ENCODE measurements at places on chromosomes 6 and 20.

DNA sequence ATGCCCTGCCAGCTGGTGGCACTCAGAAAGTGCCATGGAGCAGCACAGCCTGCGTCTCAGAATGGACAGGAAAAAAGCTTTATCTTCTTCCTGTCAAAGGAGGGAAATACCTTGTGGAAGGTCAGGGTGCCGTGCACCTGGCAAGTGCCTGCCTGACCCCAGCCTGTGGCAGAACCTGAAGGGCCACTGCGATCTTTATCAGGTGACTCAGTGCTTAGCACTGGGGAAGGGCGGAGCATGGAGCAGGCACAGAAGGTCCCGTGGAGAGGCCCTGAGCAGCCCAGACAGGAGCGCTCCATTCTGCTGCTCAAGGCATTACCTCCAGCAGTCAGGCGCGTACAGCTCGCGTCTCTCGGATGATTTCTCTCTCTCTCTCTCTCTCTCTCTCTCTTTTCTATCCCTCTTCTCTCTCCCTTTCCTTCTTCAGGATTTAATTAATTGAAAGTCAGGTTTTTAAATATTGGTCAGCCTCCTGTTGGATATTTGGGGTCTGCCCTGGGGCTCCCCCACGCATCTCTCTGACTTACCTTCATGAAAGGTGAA lies 31.7 kb downstream of the FOXC1 start:
- no peak for DNase-seq

DNA sequence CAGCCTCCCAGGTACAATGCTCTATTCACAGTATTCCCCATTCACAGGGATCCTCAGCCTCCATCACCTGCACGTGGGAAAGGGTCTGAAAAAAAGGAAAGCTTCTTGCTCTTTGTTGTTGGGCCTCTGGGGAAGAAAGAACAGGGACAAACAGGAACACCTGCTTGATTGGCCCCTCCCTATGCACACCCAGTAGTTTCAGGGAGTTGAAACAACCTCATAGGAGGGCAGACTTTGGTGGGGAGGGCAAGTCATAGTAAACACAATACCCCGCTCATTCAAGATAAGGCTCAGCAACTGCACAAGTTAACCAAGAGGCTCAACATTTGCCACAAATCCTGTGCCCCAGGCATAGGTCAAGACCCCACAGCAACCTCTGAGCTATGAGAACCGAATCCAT lies 1.7 kb downstream of the GHRH start:
- DNase-seq: no peak

DNA sequence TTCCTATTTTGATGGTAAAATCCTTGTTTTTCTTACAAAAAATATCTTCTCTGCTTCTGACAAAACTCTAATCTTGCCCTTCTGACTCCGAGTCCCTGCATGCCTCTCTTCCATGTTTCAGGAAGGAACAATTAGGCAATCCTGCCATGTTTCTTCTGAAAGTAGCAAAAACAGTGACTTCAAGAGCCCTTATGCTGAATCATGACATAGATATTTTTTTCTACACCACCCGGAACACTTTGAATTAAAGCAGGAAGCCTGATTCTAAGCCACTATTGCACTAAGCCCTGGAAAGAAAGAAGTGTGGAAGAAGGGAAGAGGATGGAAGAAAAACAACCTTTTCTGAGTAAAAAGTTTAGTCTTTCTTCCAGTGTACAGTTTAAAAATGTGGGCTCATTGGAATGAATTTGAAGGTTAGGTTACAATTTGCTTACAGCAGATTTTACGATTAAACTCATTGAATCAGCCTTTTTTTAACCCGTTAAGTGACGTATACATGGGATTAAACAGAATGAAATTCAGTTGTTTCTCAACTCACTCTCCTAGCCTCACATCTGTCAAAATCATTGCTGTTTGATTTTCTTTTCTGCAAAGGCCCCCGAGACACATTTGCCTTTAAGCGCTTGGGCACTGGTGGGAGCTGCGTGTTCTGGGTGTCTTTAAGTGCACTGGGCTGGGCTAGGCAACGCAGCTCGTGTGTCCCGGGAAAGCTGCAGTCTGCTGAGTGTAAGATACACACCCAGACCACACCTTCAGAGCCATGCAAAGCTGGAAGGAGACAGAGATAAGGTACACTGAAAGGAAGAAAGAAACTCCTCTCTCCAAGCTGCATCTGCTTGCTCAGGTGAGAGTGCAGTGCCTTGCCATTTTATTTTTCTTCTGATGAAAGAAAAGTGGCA lies 159.4 kb upstream of the CITED2 start:
- DNase-seq: peak; percentile 84

DNA sequence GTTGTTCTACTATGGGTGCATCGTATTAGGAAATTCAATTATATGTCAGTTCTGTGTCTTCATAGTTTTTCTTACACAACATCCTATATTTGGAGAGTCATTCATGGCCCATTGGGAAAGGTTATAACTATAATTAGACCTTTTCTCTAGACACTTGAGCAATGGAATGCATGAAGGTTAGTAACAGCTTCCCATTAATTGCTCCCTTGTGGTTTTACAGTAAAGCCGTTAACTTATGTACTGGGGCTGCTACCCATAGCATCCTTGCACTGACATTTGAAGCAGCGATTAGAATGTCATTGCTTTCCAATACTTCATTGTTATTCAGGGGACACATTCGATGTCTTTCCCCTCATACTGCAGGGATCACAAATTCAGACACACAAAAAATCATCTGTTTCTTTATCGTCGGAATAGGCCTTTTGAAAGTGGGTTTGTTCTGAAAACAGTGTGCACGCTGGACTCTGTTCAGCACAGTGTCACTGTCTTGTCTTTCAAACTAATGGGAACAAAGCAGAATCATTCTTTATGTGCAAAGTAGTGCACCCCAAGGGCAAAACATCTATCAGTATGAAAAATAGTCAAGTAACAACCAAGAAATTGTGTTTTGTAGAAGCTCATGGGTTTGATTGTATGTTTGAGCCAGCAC lies 634.3 kb upstream of the MAP3K7 start:
- no peak for DNase-seq
